ENCODE measurements at places on chromosomes 2 and 18.

- DNase-seq = no peak
These were observed 46.7 kb downstream of the LYPD6B start for GRCh38 chr2:149084924-149085795.

DNA sequence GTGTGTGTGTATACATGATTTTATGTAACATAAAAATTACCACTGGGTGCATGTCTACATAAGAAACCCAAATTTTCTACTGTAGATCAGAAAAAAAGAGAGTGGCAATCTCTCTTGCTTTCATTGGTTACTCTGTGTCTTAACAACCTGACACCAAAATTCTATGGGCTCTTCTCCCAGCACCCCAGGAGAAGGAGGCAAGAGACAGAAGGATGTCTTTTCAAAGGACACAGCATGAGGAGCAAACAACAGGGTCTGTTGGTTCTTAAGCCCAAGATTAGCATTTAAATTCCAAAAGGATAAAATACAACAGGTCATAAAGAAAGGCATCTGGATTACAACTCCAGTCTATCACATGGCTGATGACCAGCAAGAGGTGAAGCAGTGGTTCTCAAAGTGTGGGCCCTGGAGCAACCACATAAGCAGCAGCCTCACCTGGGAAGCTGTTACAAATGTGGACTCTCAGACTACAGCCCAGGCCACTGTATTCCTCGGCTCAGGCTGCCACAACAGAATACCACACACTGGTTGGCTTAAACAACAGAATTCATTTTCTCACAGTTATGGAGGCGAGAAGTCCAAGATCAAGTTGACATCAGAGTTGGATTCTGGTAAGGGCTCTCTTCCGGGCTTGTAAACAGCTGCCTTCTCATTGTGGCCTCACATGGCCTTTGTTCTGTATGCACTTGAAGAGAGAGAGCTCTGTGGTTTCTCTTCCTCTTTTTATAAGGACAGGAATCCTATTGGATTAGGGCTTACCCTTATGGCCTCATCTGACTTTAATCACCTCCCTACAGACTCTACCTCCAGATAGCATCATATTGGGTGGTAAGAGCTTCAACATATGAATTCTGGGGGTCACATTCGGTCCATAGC lies 79.8 kb upstream of the RNF152 start:
- no peak for DNase-seq

GRCh38 chr2:113692698-113693428 lies 63.6 kb downstream of the SLC35F5 start:
- no peak for DNase-seq

DNA sequence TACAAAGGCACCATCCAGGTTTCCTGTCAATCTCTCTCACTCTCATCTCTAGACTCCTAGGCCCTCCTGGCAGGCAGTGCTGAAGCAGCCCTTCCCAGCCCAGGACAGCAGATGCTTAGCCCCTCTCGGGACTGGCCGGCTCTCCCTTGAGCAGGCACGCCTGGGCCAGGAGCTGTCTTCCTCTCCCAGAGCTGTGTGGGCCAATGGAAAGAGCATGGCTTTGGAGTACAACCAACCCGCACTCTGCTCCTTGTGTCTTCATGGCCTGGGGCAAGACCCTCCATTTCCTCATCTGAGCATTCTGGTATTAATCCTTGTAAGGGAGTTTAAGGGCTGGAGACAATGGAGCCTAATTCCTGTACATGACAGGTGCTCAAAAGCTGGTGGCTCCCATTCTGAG lies 97.2 kb downstream of the CAPN13 start:
- DNase-seq = no peak

GRCh38 chr2:105545730-105546627 lies 147.1 kb upstream of the FHL2 start:
- DNase-seq = no peak

- no peak for DNase-seq
These were observed 1280.3 kb upstream of the TMEFF2 start for GRCh38 chr2:193475038-193475437.

DNA sequence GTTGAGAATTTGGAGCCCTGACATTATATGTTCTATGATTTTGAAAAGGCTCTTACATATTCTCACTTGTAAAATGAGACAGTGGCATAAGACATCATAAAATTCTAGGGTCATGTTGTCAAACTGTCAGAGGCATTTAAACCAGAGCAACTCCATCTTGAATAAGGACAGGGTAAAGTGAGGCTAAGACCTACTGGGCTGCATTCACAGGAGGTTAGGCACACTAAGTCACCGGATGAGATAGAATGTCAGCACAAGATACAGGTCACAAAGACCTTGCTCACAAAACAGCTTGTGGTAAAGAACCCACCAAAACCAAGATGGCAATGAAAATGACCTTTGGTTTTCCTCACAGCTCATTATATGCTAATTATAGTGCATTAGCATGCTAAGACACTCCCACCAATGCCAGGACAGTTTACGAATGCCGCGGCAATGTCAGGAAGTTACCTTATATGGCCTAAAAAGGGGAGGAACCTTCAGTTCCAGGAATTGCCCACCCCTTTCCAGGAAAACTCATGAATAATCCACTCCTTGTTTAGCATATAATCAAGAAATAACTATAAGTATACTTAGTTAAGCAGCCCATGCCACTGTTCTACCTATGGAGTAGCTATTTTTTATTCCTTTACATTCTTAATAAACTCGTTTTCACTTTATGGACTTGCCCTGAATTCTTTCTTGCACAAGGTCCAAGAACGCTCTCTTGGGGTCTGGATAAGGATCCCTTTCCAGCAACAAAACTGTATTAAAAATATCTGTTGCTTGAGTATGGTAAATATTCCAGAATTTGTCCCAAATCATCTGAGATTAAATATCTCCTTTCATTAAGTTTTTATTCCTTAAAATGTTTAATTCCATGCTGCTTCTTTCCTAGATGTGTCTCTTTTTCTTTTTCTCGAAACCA lies 406.4 kb downstream of the METTL4 start:
- DNase-seq = no peak

DNA sequence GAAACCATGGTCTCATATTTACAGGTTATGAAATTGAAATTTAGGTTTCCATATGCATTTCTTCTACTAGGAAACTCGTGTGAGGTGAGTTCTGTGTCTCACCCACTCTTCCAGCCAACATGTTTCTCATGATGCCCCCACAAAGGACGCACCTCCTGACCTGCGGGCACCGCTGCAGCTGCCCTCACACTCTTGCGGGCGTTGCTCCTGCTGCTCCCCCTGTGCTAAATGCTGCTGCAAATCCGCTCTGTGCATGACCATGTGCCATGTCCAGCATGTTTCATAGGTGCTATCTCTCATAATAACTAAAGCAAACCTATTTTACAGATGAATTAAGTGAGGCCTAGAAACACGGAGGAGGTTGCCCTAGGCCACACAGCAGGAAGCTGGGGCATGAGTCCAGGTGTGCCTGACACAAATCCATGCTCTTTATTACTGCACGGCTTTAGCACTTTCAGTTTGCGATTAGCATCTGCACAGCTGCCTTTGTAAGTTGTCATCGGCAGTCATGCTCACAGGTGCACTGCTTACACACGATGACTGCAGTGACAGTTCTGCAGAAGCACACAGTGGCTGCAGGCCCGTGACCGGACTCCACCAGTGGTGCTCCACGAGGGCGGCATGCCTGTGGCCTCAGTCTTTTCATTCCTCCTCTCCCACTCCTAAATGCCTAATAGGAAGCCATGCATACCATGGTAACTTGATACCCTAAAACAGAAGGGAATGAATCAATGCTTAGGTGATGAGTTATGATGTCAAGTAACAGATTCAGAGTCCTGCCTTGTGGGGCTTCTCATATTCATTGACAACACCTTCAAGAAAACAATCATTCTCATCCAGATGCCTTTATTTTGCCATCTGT lies 14.9 kb upstream of the GALR1 start:
- DNase-seq = no peak

DNA sequence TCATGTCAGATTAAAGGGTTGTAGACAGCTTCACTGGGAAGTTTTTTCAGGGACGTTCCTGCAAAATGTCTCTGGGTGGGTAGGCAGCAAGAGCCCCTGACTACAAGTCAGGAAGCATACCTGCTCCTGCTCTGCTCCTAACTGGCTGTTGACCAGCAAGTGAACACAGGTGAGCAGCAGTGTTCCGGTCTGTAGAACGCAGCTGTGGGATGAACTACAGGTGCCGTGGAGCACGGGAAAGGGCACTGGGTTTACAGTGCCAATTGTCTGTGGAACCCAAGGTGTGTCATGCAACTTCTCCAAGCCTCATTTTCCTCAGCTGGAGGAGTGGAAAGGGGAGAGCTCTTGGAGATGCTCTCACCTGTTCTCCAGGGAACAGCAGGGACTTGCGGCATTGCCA lies 6.6 kb downstream of the ASB18 start:
- no peak for DNase-seq

DNA sequence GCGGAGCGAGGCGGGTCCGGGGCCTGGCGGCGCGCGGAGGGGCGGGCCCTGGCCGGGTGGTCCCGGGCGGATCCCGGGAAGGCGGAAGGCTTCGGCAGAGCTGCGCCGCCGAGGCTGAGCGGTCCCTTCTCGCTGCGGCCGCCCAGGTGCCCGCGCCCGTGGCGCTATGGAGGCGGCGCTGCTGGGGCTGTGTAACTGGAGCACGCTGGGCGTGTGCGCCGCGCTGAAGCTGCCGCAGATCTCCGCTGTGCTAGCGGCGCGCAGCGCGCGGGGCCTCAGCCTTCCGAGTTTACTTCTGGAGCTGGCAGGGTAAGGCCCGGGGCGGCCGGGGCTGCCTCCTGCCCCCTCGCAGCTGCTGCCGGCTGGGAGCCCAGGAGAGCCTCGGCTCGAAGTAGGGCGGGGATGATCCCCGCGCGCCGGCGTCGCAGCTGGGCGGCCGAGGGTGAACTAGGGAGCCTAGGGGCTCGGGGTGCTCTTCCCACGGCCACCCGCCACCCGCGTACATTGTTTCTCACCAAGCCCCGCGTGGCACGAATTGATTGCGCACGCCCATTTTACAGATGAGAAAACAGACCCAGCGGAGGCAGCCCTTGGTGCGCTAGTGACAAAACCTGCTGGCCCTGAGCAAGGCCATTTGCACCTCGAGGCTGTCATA lies at the start of gene SLC66A3:
Gene SLC66A3 (plus strand): TSS at position 87 of the 655 bp plus-strand sequence. CDS start 80 bp downstream, at position 167.
- no peak for DNase-seq

- DNase-seq = no peak
These were observed 293.0 kb downstream of the NDUFA10 start for GRCh38 chr2:239731998-239732665.

GRCh38 chr18:39232490-39232889 lies 1666.9 kb upstream of the CELF4 start:
- no peak for DNase-seq

DNA sequence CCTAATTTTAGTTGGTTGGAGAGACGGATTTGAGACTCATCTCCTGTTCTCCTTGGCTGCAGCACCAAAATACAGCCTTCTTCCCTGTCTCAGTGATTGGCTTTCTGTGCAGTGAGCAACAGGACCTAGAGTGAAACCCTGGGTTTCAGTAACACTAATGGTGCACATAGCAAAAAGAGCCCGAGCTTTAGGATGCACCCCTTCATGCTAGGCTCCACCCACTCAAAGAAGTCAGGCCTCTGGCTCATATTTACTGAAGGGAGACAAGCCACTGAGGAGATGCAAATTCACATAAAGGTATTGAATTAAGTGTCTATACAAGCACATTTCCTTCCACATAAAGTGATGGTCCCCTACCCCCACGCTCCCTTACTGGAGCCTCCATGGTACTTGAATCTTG lies 131.9 kb upstream of the CHAC2 start:
- no peak for DNase-seq
